ENCODE measurements at places on chromosomes 7 and 10.

- DNase-seq, result no peak
Observed at GRCh38 chr7:18638594-18639452, 143.3 kb downstream of the HDAC9 start.

DNA sequence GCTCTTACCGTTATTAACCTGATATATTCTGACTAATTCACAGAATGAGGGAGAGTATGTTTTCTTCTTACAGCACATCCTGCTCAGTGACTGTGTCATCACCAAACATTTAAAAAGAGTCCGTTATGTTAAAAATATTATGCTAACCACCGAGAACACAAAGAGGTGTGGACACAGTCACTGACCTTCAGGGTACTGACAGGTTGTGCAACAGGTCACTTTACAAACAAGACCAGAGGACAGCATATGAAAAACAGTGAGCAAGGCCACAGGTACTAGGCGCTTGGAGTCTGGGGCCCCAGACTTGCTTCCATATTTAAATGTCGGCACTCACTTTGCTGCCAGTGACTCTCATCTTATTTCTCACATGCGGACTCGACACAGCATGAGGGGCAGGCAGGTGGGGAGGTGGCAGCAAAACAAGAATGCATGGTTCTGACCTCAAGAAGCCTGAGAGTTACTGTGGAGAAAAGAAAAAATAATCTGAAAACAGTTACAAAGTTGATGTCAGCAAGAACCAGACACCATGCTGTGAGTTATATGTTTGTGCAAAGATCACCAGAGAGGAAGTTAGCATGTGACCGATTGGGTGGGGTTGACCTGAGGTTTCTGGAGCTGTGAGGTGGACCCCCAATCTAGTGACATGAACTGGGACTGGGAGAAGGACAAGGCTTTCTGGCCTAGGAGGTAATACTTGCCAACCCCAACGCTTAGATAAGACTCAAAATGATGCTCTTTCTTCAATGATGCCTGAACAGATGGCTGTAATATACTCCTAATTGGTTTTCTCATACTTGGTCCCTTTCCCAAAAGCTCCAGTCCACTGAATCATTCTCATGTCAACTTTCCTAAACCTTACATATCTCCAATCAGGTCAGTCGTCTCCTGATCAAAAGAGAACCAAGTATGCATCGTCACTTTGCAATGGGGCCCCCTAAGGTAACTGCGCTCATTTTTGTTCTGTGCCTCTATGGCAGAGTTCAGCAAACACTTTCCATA, 102.4 kb downstream of the HIPK2 start:
- DNase-seq, result no peak

DNA sequence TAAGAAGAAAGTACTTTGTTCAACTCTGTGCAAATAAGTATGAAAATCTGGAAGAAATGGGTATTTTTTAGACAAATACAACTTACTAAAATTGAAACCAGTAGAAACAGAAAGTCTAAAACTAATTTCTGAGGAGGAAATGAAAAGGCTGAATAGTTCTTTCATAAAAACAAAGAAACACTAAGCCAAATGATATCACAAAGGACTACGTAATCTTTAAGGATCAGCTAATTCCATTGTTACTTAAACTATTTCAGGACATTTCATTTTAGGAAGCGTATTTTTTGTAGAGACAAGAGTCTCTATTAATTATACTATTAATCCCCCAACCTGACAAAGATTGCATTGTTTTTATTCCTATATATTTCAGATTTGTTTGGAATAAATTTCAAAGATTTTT, 11.2 kb upstream of the CCSER2 start:
- no peak for DNase-seq

- DNase-seq, result no peak
Observed at GRCh38 chr10:28479425-28479865, 53.5 kb upstream of the WAC start.

DNA sequence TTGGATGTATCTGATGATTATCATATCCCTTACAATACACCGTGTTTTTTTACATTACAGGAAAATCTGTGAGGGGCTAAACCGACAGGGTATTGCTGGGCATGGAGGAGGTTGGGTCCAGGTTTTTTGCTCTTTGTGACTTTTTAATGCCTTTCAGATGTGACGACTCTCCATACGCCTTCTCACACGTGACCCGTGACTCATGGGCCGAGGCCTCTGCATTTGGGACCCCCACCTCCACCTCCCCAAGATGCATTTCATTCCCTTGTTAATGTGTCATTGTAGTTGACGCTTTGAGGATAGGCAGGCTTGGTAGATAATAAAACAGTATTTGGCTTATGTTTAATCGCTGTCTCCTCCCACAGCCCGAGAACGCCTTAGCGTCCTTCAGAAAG, 95.3 kb downstream of the CUX1 start:
- no peak for DNase-seq

- no peak for DNase-seq
Observed at GRCh38 chr10:17381502-17382142, 72.8 kb downstream of the ST8SIA6 start.

DNA sequence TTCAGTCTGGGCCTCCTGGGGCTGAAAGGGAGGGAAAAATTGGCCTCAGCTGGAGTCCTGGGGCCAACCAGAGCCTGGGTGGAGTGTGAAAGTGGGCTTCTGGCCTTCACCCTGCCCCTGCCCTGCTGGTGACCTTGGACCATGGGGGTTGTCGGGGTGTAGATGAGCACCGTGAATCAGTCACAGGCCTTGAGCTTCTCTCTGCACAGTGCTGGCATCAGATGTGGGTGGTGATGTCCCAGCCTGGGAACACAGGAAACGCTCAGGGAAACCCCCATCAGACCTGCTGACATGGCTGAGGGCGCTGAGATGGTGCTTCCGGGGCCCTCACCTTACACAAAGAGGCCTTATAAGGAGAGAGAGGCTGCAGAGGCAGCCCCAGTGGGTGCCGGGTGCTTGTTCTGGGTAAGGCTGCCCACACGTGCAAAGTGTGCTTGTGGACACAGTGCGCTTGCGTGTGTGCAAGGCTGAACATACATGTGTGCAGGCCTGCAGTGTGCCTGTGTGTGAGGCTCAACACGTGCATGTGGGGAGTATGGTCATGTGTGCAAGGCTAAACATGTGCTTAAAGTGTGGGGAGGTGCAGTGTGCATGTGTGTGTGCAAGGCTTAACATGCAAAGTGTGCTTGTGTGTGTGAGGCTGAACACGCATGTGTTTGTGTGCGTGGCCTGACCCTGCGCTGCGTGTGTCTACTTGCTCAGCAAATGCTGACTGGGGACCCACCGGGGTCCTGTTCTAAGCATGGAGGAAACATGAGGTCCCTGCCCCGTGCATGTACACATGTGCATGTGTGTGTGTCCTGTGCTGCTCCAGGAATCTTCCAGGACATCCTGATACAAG, 6.5 kb downstream of the ARPC1B start:
- peak; percentile 86 for DNase-seq

GRCh38 chr10:86091216-86091615, 275.4 kb downstream of the GRID1 start:
- no peak for DNase-seq

GRCh38 chr7:7970237-7970530, 1.6 kb downstream of the GLCCI1 start:
- no peak for DNase-seq
